NCI-H1417 (cell line): ENCODE measurements at places on chromosomes 7 and 10.
A peak's percentile ranks its signal among the peaks of the same experiment; 100 is the strongest.

DNA sequence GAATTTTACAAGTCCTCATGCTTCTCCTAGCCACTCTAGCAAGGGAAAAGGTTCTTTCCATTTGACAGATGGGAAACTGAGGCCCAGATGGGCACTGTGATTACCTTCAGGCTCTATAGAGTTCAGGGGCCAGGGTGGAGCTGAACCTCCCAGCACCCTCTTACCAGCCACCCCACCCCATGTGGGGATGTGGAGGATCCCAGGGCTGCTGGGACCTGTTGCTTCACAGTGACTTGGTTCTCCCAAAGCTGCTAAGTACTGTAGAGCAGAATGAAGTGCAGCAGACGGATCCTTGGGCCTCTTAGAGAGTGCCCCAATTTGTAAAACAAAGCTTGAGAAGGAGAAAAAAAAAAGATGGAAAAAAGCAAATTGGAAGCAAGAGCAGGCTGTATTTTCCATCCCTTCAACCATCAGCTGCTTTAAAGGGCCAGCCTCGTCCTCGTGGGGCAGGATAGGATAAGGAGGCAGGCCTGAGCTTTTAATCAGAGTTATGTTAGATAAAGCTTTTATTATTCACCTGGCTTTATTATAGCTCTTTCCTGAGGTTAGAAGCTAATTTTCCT lies 147.0 kb downstream of the CDH23 start:
- no peak for DNase-seq

DNA sequence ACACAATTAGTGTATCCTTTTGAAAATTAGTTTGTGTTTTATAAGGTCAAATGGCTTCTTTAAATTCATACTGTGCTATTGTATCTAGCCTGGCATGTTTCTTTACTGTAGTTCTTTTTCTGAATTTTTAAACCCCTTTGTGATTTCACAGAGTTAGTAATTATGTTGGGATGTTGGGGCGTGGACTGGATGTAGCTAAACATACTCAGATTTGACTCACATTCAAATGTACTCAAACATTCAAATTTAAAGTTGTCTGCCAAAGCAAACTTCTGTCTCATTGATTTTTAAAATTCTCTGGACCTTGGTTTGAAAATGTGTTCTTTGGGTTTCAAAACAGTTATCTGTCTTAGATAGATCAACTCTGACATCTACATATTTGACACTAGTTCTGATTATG lies 7.2 kb upstream of the NRP1 start:
- no peak for DNase-seq

DNA sequence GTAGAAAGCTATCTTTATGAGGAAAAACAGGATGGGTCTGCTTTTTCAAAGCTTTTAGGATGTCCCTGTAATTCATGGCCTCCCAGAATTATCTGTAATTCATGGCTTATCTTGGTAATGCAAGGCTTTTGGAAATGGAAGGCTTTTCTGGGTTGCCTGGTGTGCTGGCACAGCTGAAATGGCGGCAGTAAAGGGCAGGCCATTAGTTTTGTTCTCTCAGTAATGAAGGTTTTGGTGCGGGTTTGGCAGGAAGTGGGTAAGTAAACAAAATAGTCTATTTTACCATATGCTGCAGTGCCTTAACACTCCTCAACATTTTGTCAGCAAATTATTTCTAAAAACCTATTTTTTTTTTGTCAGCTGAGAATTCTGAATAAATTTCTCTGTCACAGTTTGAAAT lies 69.3 kb downstream of the LRGUK start:
- no peak for DNase-seq

GRCh38 chr10:58017719-58018367 lies 249.9 kb downstream of the IPMK start:
- no peak for DNase-seq

DNA sequence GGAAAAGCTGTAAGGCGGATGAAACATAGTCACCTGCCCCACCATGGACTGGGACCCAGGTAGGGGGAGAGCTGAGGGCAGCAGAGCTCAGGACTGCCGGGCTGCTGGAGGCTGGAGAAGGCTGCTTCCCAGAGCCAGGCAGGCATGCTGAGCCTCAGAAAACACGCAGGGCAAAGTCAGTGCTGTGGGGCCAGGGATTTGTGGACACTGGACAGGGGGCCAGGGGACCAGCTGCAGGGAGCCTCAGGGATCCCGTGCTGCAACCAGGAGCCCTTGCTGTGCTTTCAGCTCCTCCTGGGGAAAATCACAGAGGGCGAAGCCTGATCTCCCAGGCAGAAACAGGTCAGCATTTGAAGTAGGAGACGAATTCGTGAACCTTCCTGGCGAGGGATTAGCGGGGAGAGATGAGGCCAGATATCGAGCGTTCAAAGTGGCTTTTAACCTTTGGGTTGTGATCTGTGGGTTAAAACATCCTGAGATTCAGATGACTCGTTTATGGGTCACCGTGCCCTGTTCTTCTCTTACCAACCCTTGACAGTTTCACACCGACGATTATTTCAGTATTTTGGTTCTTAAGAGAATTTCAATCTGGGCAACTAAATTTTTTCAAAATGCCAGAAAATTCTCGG lies 85.6 kb upstream of the SHH start:
- DNase-seq, result no peak

- no peak for DNase-seq
Observed at GRCh38 chr7:128774921-128775320, 673 bp downstream of the OPN1SW start.

- peak; percentile 27 for DNase-seq
Observed at GRCh38 chr7:2520761-2521290, 1.3 kb downstream of the LFNG start.

DNA sequence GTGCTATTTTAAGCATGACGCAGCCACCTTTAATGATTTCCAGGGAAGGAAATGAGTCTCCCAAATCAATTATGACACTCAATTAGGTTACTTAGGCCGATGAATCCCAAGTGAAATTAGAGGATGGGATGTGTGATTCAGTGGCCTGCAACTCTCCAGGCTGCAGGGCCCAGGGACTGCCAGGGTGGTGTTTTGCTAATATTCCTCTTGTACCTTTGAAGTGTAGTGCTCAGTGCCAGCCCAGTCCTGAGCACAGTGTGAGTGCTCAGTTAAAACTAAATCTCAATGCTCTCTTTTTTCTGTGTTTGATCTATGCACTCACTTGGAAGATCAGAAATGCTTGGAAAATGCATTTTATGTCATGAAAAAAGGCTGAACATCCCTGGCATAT lies 51.6 kb downstream of the SEM1 start:
- DNase-seq, result no peak

- DNase-seq, result no peak
Observed at GRCh38 chr10:103154521-103155299, 38.4 kb downstream of the NT5C2 start.

DNA sequence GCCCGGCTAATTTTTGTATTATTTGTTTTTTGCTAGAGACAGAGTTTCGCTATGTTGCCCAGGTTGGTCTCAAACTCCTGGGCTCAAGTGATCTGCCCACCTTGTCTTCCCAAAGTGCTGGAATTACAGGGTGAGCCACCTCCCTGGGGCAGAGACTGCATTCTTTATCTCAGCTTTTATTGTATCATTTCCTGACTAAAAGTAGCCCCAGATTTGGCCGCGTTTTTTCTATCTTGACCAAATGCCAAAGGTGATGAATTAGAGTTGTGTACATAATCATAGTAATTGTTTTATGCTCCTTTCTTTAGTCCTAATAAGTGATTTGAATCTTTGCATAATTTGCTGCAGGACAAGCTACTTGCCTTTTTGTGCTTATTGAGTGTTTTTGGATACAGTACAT lies 3.1 kb upstream of the SMNDC1 start:
- no peak for DNase-seq

DNA sequence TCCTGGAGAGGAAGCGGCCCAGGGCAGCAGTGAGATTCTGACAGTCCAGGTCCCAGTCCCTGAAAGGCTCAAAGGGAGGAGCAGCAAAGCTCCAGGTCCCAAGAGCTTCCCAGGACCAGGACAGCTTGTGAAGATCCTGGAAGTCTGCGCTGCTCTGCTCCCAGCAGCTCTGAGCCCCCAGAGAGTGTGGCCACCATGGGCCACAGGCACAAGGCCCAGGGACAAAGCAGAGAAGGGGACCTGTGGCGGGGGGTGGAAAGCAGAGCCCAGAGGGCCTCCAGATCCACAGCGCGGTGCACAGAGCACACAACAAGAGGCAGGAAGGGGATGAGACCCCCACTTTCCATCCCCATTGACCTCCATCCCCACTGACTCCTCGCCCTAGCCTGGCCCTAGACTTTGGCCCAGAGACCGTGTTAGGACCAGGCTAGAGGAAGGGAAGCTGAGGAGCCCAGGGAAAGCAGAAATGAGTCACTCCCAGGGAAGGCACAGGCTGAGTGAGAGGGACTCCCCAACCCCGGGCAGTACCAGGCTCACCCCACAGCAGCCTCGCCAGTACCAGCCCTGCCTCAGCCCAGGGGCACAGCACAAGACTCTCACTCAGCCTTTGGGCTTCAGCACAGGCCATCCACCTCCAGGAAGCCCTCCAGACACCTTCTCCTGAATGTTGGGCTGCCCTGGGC lies 75.5 kb downstream of the GRID1 start:
- no peak for DNase-seq

DNA sequence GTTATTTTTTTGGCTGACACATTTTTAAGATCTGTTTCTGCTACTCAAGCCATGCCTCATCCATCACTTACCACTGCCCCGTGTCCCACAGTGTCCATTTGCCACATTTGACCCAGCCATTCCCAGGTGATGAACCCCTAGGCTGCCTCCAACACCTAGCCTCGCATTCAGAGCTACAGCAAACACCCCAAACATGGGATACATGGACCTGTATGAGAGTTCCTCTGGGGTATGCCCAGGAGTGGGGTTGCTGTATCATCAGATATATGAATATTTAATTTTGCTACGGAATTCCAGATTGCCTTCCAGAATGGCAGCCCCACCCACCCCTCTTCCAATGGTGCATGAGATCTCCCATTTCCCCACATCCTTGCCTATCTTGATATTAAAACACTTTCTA lies 190.1 kb upstream of the RNF32 start:
- DNase-seq, result no peak

DNA sequence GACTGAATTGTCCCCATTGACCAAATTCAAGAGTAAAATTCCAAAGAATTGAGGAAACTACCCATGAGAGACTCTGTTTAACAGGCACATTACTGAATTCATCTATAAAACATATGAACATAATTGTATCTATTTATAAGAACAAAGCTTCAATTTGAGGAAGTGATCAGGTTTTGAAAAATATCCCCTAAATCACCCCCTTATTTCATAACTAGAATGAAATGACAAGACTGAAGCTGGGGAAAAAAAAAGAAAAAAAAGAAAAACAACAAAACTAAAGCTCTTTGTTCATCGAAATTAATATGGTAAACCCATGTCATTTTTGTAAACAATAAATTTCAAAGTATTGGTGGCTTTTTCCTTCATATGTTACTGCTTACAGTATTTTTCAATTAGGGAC lies 184.9 kb upstream of the SEMA3A start:
- no peak for DNase-seq

DNA sequence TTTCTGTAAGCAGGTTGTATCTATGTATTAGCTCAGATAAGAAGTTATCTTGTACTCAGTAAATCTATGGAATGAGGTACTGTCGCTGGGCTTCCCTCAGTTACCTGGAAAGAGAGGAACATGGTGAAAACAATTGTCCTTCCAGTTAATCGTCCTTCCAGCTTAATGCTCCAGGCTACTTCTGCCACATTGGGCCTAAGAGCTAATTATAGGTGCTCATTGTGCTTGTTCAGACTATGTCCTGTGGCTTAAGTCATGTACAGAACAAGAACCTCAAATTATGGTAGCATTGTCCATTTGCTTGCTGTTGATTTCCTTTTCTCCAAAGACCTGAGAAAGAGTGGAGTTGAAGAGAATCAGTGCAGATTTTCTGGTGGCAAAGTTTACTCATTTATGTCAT lies 86.1 kb upstream of the MBL2 start:
- no peak for DNase-seq

DNA sequence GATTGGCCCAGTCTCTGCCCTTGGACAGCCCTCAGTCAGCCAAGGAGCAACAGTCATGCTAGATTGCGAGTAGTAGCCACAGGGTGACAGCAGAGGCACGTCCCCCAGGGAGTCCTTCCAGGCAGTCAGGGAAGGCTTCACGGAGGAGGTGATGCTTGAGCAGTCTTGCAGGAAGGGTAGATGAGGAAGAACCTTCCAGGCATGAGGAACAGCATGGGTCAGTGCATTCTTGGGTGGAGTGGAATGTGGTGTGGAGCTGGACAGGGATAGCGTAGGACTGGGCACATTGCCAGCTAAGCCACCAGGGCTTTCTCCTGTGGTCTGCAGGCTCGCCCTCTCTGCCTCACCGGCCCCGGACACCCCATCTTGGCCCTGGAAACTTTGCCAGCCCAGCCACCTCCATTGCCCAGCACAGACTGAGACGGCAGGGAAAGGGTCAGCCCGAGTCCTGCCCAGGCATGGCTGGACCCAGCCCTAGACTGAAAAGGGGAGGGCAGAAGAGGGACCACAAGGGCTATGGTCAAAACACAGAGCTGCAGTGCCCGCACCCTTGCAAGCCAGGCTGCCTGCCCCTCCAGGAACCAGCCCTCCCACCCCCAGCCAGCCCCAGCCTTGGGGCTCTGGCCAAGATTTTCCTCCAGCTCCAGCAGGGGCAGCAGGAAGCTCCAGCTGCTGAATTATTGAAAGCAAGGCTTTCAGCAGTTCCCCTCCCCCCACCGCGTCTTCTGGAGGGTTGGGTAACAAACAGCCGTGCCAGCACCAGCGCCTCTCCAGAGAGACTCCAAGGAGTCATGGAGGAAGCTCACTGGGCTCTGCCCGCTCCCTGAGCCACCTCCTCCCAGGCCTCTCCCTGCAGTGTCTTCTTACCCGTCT lies 18.7 kb downstream of the SRRM3 start:
- DNase-seq, result no peak

DNA sequence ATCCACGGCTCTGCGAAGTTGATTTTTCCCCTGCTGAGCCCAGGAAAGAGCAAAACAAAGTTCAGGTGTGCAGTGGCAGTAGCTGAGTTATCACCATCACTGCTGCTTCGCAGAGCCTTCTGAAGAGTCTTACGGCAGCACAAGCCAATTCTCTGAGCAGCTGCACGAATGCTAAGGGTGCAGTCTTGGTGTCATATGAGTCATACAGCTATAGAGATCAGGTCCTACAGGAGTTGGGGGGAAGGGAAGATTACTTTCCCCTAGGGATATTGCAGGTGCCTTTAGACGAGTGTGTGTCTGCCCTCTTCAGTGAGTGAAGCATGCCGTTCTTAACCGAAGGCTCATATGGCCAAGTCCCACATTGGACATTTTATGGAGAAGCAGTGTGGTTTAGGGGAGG lies 227.8 kb downstream of the CELF2 start:
- no peak for DNase-seq

- DNase-seq, result no peak
Observed at GRCh38 chr10:91350651-91351081, 59.5 kb upstream of the HECTD2 start.

GRCh38 chr10:35722226-35722625 lies 80.1 kb upstream of the FZD8 start:
- no peak for DNase-seq

- DNase-seq, result no peak
Observed at GRCh38 chr7:101332026-101332425, 10.4 kb upstream of the IFT22 start.

DNA sequence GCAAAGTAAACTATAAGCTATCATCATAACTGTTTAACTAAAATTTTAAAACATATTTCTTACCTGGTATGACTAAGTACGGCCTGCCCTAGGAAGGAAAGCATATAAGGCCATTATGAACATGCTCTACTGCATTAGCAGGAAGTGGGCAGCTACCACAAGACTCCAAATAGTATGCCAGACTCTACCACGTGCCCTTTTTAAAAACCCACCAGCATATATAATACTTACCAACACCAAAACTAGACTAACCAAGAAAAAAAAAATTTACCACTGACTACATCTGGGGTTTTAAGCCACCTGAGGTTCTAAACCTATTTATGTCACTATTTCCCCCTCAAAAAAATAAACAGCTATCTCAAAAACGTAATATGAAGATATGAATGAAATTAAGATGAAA lies 30.1 kb downstream of the NUDCD3 start:
- DNase-seq, result no peak
